NCI-H2227 treated with DMSO at 0.1 percent for 48 hours (cell line): ENCODE measurements at places on chromosomes 7 and 10.

DNA sequence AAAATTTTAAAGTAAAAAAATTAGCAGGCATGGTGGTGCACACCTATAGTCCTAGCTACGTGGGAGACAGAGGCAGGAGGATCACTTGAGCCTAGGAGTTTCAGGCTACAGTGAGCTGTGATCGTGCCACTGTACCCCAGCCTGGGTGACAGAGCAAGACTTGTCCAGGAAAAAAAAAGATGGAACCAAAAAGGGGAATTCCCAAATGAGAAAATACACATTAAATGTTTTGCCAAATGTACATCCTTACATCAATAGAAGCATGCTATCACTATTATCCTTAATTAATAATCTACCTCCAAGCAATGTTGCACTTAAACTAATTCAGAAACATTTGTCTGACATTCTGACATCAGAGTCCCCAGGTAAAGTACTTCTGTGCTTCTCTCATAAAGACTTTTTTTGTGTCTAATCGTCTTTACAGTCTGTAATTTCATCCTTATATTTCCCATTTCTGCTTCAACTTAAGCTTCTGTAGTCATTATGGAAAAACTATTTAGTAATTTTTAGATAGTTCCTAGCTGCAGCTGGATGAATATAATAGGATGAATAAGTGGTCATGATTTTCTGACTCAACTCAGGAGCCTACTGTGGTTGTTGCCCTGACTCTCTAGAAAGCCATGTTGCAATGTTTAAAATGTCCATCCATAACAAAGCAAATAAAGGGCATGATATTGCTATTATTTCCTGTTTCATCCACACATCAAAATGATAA lies 57.7 kb downstream of the MYPN start:
- DNase-seq, result no peak

GRCh38 chr10:27747096-27747451 lies 1.5 kb upstream of the MKX start:
- no peak for DNase-seq

GRCh38 chr7:29335188-29336083 lies 140.9 kb downstream of the CHN2 start:
- DNase-seq, result no peak

GRCh38 chr10:112678581-112678980 lies 231.6 kb downstream of the VTI1A start:
- no peak for DNase-seq

- no peak for DNase-seq
These were observed 360.9 kb downstream of the NEBL start for GRCh38 chr10:20535897-20536881.

DNA sequence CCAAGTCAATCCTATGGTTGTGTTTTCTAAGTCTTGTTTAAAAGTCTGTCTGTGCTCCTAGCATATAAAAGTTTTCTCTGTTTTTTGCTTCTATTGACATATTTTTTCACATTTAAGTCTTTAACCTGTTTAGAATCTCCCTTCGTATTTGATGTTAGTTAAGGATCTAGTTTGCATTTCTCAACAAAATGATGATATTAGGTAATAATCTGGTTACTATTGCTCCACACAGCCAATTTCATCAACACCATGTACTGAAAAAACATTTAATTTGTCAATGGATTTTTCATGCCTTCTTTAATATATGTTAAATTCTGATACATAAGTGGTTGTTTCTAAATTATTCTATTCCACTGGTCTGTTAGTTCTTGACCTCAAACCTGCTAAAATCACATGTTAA lies 17.5 kb upstream of the TSGA13 start:
- no peak for DNase-seq

GRCh38 chr10:1672001-1672781 lies 65.1 kb downstream of the ADARB2 start:
- DNase-seq, result no peak

DNA sequence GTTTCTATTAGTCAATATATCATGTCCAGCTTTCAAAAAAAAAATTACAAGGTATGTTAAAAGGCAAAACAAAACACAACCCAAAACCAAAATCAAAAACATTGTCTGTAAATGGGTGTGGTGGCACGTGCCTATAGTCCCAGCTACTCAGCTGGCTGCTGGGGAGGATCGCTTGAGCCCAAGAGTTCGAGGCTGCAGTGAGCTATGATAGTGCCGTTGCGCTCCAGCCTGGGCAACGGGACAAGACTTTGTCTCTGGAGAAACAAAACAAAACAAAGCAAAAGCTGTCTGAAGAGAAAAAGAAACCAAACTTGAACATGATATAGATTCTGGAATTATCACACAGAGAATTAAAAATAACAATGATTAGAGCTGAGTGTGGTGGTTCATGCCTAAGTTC lies 10.3 kb upstream of the CPA5 start:
- DNase-seq, result no peak

DNA sequence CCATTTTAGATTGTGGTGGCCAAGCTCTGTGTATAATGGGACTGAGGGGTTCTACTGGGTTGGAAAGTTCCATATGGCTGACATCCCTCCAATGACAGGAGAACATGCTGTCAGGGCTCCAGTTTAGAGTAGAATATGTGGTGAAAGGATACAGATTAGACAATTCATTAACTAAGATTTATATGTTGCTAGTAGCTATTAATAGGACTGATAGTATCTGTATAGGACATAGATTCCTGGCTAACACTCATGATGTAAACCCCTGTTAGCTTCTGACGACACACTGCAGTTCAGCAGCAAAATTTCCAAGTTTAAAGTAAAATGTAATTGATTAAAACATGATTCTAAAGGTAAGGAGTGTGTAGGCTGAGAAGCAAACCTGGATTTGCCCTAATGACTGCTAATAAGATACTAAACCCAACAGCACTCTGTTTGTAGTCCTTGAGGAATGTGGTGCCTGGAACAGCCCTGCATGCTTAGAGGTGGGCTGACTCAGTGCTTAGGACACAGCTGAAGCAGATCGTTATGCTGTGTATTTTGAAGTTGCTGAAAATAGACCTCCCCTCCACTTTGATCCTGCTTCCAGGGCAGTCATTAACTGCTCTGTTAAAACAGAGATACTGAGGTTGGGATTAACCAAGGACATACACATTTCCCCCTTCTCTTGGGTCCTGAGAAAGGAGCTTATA lies 1129.6 kb downstream of the SORCS3 start:
- DNase-seq, result no peak

DNA sequence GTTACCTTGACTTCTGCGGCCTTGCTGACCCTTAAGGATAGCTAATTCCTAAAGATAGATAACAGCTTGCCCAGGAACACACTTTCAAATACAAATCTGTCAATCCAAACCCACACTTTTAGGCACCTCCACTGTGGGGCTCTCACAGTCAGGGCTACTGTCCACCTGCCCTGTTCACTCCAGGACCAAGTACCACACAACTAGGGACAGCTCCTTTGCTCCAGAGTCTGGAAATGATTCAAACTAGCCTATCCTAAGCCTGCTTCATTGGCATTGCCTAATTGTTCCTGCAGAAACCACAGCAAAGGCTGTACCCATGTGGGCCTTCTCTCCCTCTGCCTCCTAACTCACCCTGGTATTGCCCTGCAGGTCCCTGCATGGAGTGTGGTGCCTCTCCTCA lies 538.9 kb upstream of the IGFBP3 start:
- DNase-seq, result no peak

DNA sequence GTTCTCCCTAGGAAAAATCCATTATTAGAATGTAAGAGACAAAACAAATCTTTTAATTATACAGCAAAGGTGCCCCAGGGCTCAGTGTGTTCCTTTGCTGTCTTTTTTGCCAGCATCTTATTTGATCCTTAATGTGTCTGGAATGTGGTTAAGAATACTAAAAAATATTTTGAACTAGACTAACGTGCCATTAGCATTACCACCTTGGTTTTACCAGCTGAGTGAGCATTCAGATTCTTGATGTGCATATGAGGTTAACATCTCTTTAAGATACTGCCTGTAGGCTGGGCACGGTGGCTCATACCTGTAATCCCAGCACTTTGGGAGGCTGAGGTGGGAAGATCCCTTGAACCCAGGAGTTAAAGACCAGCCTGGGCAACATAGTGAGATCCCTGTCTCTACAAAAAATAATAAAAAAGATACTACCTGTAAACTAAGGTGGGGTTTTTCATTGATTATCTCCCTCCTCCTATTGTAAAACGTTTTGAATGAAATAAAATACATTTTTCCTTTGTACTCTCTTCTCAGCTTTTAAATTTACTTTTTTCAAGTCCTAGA lies 96.6 kb downstream of the CCNY start:
- DNase-seq, result no peak

DNA sequence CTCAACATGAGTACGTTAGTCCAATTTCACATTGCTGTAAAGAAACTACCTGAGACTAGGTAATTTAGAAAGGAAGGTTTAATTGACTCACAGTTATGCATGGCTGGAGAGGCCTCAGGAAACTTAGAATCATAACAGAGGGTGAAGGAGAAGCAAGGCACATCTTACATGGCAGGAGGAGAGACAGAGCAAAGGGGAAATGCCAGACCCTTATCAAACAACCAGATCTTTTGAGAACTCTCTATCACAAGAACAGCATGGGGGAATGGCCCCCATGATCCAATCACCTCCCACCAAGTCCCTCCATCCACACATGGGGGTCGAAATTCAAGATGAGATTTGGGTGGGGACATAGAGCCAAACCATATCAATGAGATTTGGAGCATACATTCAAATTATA lies 34.6 kb upstream of the PDSS1 start:
- no peak for DNase-seq

DNA sequence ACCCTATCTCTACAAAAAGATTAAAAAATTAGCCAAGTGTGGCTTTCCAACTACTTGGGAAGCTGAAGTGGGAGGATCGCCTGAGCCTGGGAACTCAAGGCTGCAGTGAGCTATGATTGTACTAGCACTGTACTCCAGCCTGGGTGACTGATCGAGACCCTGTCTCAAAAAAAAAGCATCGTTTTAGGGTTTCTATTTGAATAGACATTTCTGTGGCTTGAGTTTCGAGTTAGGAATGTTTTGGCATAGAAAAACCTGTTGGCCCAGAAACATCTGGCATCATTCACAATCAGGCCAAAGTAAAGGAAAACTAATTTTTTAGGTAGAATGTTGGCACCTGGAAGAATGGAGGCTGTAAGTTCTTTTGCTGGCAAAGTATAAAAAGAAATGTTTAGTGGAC lies 72.4 kb downstream of the AUTS2 start:
- no peak for DNase-seq

- DNase-seq, result no peak
These were observed 180.3 kb upstream of the GRB10 start for GRCh38 chr7:50962962-50963374.

- no peak for DNase-seq
These were observed 21.8 kb downstream of the PWWP2B start for GRCh38 chr10:132418527-132419416.

- DNase-seq, result no peak
These were observed 296.8 kb downstream of the DNAJB6 start for GRCh38 chr7:157633465-157634185.

DNA sequence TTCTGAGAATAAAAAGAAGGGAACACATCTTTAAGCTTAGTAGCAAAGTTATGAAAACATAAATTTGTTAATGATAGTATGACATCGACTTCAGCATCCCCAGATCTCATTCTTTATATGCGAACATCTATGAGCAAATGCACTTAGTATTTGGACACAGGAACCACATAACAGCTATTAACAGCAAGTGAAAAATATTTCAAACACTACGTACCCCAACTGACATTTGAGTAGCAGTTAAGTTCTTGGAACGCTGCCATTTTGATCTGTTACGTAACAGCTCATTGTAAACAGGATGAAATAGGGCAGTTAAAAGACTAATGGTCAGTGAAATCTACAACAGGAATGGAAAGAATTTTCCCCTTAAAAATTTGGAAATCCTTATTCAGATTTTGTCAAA lies 428.9 kb downstream of the TNS3 start:
- no peak for DNase-seq

- DNase-seq, result no peak
These were observed 188.4 kb downstream of the ZEB1 start for GRCh38 chr10:31507427-31507826.

GRCh38 chr10:96370584-96371157 lies 11.9 kb upstream of the OPALIN start:
- DNase-seq, result peak; percentile 6

DNA sequence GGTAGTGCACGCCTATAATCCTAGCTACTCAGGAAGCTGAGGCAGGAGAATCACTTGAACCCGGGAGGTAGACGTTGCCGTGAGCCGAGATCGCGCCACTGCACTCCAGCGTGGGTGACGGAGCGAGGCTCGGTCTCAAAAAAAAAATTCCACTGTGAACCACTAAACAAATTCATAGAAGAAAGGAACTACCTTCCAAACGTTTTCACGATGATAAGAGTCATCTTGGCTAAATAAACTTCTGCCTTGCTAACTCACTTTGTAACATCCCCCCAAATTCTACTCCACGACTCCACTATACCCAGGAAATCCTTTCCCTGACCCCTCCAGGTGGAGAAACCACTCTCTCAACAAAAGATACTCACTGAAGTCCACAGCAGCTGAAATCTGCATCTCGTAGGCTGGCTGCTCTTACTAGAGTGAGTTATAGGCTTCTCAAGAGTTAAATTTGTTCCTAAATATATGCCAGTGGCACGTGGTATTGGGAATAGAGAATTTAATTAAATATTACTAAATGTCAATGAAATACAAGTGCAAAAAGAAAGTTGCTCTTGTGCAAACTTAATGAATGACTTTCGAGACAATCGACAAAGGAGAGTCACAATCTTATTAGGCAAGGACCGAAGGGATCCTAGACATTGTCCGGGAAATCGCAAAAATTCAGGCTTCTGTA lies 1.6 kb upstream of the GTF2I start:
- no peak for DNase-seq

GRCh38 chr10:27457261-27457945 lies 46.7 kb upstream of the RAB18 start:
- DNase-seq, result no peak

GRCh38 chr10:84837041-84837812 lies 508.8 kb downstream of the CCSER2 start:
- no peak for DNase-seq

DNA sequence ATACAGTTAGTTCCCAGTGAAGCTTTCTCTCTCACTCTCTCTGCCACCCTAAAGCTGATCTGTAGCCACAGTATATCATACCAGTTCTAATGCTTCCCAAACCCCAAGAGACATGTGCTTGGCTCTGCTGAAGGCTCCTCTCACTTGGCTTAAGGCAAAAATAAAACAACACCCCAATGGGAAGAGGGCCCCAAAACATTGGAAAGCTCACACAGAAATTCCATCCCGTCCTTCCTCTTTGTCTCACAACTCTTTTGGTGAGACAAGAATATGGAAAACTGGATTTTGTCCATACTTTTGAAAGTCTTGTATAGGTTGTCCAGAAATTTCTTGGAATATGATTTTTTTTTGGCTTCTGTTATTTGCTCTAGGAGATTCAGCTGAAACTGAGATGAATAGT lies 56.1 kb upstream of the WNT16 start:
- DNase-seq, result no peak

- no peak for DNase-seq
These were observed 174.2 kb upstream of the TCERG1L start for GRCh38 chr10:131485732-131486131.

GRCh38 chr10:76492678-76493472 lies 1061.5 kb downstream of the LRMDA start:
- no peak for DNase-seq
